T follicular helper cell (primary cell): ENCODE measurements at places on chromosomes 12 and 14.

DNA sequence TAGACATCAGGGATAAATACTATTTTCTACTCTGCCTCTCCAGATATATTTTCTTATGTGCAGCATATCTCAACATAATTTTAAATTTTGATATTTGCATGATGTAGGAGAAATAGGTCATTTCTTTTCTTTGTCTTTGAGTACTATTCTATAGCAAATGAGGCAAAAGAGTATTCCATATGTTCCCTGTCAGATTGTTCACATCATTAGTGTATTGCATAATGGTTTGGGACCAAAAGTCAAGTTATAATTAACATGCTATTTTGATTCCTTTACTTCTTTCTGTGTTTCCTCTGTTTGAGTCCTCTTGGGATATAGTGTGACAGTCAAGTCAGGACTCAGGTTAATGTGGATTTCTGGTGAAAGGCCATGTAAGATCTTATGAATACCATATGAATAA is 864.6 kb upstream of the FBXO33 start:
- no peak for DNase-seq

DNA sequence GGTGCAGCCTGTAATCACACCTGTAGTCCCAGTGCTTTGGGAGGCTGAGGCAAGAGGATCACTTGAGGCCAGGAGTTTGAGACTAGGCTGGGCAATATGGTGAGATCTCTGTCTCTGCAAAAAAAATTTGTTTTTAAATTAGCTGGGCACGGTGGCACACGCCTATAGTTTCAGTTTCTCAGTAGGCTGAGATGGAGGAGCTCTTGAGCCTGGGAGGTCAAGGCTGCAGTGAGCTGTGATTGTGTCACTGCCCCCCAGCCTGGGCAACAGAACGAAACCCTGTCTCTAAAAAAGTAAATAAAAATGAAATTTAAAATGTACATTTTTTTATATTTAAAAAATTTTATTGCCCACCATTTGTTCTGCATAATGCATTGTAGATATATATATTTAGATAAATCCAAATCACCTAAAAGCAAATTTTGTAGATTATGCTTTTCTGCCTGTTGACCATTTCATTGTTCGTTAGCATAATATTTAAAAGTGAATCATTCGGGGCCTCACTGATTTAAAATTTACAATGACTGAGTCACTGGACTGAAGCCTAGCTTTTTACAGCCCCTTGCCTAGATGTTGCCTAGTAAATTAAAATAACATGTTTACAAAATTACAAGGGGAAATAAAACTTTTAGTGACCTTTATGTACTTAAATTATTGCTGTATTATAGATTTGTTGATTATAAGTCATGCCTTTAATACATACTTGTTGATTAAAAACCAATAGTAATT is 87.9 kb downstream of the USP15 start:
- no peak for DNase-seq

DNA sequence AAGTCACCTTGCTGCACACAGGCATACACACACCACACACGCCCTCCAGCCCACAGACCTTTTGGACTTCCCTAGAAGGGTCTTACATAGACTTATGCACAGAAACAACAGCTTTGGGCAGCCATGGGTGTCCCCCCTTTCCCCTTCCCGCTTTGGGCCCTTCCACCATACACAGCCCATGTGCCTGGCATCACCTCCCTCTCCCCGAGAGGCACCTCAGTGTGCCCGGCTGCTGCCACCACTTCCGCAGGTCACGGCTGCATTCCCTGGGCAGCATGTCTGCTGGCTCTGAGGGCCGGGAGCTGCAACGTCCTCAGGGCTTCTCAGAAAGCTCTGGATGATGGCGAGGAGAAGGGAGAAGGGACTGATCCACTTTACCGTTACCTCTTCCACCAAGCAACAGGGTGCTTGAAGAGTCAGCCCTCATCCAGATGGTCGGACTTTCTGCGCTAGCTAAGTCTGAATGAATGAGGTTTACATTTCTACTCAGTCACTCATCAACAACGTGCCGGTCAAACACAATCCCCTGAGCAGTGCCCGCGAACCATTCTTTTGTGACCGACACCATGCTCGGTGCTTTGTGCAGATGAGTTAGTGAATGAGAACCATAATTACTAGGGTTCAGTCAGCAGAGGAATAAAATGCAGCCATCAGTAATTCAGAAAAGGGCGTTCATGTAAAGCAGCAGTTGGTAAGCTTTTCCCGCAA is 72.2 kb upstream of the BCL11B start:
- no peak for DNase-seq

- DNase-seq, result no peak
Observed at GRCh38 chr14:101600891-101601605, 39.8 kb downstream of the DIO3 start.

GRCh38 chr12:92000597-92000996 is 145.0 kb downstream of the BTG1 start:
- DNase-seq, result no peak

DNA sequence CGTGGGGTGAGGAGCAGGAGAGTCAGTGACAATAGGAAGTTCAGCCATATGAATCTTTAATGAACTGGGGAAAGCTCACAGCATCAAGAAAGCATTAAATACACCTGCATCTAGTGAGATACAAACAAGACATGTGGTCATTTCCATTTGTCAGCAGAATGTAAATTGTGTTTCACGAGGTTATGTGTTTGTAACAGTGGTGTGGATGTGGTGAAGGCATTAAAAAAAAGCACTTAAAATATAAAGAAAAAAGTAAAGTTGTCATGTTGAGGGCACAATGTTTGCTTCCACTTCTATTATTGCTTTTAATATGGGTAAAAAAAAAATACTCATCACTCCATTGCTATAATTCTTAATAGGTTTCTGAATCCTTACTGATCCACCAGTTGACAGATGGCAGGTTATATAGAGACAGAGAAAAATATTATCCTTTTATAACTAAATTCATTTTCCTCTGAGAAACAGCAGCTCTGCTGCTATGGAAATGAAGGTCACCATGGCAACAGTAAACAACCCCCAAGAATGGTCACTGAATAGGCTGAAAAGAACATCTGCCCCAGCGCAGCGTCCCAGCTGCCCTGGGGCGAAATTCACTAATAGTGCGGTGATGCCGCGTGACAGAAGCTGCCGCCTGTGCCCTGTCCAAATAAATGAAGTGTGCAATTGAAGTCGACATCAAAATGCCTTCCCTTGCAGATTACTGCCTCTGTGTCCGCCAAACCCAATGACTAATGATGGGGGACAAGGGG is 226.1 kb downstream of the FOXN3 start:
- no peak for DNase-seq

GRCh38 chr12:97877404-97877803 is 414.8 kb downstream of the RMST start:
- DNase-seq, result no peak

DNA sequence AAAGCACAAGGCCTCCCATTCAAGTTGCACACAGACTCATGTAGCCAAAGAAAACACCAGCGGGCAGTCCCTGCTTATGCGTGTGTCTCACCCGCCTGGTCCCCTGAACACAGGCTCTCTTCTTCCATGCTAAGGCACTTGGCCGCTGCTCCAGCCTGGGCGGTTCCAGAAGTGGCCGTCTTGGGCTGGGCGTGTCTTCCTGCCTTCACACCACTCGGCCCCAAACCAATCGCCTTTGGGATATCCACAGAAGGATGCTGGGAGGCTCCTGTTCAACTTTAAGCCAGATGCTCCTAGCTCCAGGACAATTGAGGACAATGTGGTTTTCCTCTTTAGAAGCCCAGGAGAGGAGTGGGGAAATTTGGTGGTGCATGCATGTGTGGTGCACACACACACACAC is 2.2 kb downstream of the SCARB1 start:
- DNase-seq, result no peak

- DNase-seq, result no peak
Observed at GRCh38 chr12:31205054-31205453, 120.9 kb downstream of the SINHCAF start.

- peak; percentile 2 for DNase-seq
Observed at GRCh38 chr12:30823156-30823699, 68.5 kb upstream of the CAPRIN2 start.

DNA sequence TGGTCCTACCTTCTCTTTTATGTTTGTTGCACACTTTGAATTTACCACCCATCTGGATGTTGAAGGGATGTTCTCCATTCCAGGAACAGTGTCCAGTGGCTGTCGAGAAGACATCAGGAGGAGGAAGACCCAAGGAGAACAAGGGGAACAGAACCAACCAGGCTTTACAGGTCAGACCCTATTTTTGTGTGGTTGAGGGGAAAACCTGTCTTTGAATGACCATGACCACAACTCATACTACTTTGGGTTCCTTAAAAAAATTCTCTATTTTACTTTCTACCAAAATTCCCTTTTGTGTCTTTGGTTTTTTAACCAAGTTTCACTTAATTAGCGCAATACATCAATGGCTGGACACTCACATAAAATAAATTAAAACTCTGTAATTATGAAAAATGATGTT is 78.7 kb downstream of the PLXNC1 start:
- no peak for DNase-seq

DNA sequence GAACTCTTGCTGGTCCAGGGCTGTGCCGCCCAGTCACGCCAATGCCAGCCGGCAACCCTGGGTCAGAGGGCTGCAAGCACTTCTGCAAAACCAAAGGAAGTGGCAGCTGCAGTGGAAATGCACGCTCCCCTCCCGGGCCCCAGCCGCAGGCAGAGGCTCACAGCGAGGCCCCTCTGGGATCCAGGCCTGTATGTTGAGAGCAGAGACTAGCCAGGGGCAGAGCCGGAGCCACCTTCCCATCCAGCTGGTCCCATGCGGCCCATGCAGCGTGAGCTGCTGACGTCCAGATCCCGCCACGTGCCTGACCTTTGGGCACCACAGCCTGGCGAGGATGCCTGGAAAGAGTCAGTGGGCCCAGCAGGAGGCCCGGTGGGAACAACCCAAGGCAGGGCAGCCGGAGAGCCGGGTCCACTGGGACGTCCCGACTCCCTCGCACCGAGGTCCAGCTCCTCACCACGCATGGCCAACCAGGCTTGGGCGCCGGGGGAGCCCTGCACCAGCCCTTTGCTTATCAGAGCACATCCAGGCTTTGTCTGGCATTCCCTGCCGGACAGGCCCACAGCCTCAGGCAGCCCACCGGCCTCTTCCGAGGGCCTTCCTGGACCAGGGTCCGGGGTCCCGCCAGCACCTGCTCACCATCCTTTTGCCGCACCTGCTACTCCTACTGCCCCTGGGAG is 4.3 kb downstream of the GPR132 start:
- DNase-seq, result no peak

GRCh38 chr12:109009766-109010165 is 11.1 kb downstream of the SVOP start:
- DNase-seq, result no peak

DNA sequence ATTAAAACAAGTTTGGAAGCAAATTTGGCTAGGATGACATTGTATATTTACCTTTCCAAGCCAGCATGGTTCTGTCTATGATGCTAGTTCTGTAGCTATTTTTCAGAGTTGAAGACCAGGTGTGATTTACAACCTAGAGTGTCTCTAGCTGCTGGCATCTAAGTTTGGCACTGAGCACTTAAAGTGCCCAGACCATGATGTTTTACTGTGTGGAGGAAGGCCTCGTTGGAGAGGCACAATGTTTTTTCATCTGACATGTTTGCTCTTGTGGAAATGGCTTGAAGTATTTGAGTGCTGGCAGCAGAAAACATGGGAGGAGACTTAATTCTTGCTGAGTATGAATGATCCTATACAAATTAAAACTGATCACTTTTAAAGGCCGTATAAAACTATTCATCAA is 13.0 kb upstream of the C12orf71 start:
- no peak for DNase-seq

GRCh38 chr12:16325426-16325825 is 22.0 kb upstream of the MGST1 start:
- no peak for DNase-seq

- no peak for DNase-seq
Observed at GRCh38 chr14:80494769-80495168, 283.5 kb upstream of the DIO2 start.

DNA sequence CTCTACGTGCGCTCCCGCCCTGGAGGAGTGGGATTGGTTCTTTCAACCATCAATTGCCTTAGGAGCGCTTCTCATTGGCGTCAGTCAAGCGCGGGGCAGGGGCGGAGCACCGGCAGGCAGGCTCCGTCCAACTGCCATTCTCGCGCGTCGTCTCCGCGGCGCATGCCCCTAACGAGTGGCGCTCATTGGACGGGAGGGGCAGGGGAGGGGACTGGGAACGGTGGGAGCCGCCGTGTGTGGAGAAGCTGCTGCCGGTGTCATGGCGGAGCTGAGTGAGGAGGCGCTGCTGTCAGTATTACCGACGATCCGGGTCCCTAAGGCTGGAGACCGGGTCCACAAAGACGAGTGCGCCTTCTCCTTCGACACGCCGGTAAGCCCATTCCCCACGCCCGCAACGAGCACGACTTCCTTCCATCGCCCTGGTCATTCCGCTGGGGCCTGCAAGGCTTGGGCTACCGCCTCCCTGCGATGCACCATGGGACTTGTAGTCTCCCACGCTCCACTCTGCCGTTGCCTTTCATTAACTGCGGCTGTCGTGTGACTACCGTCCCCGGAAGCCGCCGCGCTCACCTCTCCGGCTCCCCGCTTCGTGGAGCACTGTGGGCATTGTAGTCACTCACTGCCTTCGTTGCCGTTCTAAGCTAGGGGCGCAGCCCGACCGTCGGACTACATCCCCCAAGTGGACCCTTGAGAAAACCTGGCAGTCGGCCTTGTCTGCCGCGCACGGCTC is at the start of gene USP5:
Gene USP5 (plus strand): TSS at position 230 of the 730 bp plus-strand sequence. CDS start 30 bp downstream, at position 260.
- DNase-seq, result peak; percentile 98

GRCh38 chr12:132329720-132330548 is 545 bp upstream of the GALNT9 start:
- DNase-seq, result no peak

- DNase-seq, result no peak
Observed at GRCh38 chr12:80412343-80412953, 31.6 kb upstream of the PTPRQ start.

DNA sequence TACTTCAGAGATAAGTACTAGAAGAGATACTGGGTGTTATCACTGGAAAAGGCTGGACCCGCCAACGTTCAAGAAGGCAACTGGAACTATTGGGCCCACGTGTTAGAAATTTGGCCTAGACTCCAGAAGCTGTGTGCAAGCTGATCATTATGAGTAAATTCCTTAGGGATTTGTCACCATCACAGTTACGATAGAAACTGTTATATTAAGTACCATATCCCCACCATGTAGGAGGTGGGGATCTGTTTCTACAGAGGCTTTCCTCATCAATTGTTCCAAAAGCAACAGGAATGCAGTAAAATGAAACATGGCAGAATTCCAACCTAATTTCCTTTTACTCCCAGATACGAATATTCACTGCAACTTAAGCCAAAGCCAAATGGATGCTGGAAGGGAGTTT is 170.7 kb downstream of the NOVA1 start:
- no peak for DNase-seq

DNA sequence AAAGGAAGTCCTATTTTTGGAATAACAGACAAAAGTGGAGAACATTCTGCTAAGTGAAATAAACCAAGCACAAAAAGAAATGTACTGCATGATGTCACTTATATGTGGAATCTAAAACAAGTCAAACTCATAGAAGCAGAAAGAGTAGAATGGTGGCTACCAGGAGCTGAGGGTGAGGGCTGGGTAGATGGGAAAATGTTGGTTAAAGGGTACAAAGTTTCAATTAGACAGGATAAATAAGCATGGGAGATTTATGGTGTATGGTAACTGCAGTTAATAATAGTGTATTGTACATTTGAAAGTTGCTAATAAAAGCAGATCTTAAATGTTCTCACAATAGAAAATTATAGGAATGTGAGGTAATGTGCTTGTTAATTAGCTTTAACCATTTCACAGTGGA is 12.8 kb downstream of the LUM start:
- no peak for DNase-seq
